ENCODE measurements at places on chromosomes 3 and 15. TPM values are rescaled to one million over a fixed set of nuclear protein-coding genes. Genes with fewer than 3 reads are reported as not detected.

- H3K27me3 ChIP-seq = no peaks in the 10 kb centered on the region
- no peak overlapping the region for H3K4me3 ChIP-seq
- H3K4me1 ChIP-seq = peaks cover 7% of the 10 kb centered on the region
- no peak overlapping the region for H3K27ac ChIP-seq
These were observed 15.1 kb downstream of the BOC start for GRCh38 chr3:113226491-113226890.

Gene NAALADL2
- 6.2 TPM for total RNA-seq

DNA sequence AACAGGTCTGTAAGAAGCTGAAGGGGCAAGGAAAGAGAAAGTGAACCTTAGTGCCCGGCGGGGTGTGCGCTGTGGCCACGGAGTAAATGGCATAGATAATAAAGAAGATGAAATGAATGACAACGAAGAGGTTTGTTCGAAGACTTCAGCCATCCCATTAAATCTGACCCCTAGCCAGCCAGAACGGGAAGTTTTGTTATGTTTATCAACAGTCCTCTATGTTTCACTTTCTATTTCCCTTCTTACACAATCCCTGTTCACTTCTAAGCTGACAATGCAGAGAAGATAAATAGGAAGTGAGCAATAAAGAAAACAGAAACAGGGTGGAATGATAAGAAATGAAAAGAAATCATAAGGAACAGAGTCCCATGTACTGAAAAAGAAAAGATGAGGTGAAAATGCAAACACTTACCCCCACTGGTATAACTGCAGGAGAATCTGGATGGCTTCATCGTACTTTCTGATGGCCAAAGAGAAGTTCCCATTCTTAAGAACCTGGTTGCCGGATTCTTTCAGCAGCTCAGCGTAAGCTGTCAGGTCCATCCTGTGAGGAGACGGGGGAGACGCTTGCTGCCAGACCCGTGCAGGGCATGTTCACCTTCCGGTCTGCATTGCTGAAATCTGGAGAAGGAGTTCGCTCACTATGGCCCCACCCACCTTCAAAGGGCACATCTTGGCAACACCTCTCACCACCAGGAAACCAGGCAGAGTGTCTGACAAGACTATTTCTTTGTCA, 36.8 kb downstream of the TRANK1 start:
- H3K4me1 ChIP-seq = no peaks in the 10 kb centered on the region
- no peaks in the 10 kb centered on the region for H3K27me3 ChIP-seq
- peak overlapping the region; percentile 58 for H3K27ac ChIP-seq
- peak; percentile 54 for DNase-seq

DNA sequence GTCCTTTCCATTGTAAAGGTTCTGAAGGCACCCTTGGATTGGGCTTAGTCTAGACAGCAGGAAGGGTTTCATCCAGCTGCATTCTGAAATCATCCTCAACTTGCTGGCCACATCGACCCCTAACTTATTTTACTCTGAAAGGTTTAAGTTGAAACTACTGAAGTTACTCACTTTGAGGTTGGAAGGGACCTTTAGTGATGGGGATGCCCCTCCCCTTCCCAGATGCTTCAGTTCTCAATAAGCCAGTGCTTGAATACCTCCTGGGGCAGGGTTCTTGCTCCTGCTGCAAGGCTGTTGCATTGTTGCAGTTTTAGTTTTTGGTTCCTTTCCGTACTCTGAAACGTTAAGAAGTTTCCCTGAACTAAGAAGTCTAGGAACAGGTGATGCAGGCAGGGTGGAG, 26.4 kb downstream of the FGD5 start:
- no peaks in the 10 kb centered on the region for H3K4me1 ChIP-seq
- H3K4me3 ChIP-seq = no peak overlapping the region
- no peak overlapping the region for H3K27ac ChIP-seq
- no peaks in the 10 kb centered on the region for H3K27me3 ChIP-seq
- DNase-seq = no peak

DNA sequence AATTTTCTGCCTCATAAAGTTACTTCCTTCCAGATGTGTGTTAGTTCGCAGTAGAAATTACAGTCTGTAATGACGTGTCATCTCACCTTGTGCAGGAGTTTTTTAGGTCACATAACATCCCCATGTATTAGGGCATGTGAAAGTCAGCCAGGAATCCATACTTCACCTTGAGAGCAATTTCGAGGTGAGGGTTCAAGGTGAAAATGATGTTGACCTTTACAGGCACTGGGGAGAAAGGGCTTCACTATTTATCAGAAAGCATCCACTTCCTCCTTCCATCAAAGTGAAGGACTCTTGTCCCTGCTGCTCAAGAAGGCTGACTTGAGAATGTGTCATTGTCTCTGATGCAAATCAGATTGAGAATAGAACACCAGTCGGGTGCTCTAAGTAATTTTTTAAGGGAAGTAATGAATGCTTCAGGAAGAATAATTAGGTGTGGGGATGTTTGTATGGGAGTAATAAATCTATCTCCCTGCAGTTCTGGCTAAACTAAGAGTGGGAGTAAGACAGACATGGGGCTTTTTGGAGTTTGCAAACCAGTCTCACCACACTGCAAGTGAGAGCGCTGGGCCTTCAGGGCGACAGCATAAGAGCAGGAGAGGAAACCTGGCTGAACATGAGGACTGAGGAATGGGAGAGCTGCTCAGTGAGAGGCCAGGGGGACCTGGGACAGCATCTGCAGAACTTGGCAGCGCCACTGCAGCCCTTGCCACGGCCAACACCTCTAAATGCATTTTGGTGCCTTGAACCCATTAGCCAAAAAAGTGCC, 85.9 kb upstream of the IL12A start:
- H3K27me3 ChIP-seq = no peaks in the 10 kb centered on the region
- no peaks in the 10 kb centered on the region for H3K36me3 ChIP-seq
- no peaks in the 10 kb centered on the region for H3K4me1 ChIP-seq

- H3K27ac ChIP-seq = no peak overlapping the region
These were observed 16.4 kb downstream of the MAPKAPK3 start for GRCh38 chr3:50633230-50633790.

DNA sequence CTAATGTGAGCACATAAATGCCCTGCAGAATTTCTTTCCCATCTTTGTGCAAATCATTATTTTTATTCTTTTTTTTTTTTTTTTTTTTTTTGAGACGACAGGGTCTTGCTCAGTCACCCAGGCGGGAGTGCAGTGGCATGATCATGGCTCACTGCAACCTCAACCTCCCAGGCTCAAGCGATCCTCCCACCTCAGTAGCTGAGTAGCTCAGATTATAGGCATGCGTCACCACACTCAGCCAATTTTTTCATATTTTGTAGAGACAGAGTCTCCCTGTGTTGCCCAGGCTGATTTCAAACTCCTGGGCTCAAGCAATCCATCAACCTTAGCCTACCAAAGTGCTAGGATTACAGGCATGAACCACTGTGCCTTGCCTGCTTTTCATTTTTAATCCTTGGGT, 22.9 kb downstream of the DAG1 start:
- peaks cover 4% of the 10 kb centered on the region for H3K36me3 ChIP-seq
- H3K27me3 ChIP-seq = no peaks in the 10 kb centered on the region
- no peak for DNase-seq
- H3K27ac ChIP-seq = no peak overlapping the region
- no peak overlapping the region for H3K4me3 ChIP-seq

DNA sequence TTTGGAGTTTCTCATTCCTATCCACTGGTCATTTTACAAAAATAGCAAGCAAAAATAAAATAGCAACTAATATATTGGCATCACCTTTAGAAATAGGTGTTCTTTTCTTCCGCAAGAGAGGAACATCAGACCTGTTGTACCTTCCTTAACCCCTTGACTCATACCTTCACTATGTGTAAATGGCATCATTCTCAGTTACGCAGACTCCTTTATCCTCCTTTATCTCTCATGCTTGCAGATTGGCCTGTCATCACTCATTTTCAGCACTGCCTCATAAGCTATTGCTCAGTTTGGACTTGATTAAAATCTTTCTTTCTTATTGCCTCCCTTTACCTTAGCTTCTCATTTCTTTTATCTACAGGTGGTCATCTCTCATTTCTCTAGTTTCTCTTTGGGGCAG, 21.4 kb downstream of the ARHGEF26 start:
- H3K36me3 ChIP-seq = no peaks in the 10 kb centered on the region
- peaks cover under 1% of the 10 kb centered on the region for H3K4me1 ChIP-seq
- no peak overlapping the region for H3K27ac ChIP-seq
- no peaks in the 10 kb centered on the region for H3K27me3 ChIP-seq

DNA sequence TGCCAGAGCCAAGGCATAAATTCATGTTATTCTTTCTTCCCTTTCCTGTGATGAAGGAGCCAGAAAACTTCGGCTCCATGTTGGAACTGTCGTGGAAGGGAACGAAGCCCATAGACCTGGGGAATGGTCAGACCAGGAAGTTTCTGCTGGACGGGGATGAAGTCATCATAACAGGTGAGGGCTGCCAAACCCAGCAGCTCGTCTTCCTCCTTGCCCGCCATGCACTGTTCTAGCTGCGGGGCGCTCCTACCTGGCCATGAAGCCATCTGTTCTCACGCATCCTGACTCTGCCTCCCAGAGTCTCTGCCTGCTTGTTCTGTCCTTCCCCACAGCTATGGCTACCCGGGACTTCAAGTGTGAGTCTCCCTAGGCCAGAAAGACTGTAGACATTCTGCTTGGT, 28.2 kb downstream of the FAH start:
- H3K4me1 ChIP-seq = no peaks in the 10 kb centered on the region
- H3K27me3 ChIP-seq = no peaks in the 10 kb centered on the region
- no peak overlapping the region for H3K4me3 ChIP-seq
- H3K27ac ChIP-seq = no peak overlapping the region
- DNase-seq = no peak

DNA sequence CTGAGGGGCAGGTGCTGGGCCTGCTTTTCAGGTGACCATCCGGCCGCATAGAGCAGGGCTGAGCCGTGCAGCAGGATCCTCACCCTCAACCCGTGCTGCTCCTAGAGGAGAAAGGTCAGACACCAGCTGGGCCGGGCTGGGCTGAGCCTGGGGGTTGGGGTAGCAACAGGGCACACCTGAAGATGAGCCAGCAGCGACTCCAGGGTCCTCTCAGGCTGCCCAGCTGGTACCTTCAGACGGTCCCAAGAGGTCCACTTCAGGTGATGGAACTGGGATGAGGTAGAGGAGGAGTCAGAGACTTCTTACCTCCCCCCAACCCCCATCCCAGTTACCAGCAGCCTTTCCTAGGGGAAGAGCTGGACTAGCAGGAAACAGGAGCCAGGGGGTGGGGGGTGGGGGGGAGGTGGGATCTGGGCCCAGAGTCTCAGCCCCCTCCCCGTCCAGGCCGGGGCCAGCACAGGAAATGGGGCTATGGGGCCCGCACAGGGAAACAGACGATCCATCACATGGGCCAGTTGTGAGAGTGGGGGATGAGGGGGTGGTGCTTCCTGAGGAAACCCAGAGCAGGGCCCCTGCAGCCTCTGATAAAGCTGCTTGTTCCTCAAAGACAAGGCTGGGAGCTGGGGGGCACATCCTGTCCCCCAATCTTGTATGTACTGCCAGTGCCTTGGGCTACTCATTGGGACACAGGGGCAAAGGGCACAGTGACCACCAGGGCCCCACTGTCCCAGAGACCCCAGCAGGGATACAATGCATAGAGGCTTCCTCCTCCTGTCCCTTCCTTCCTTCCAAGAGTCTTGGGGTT, 3.0 kb downstream of the INKA1 start:
- H3K27me3 ChIP-seq = no peaks in the 10 kb centered on the region
- peak overlapping the region; percentile 73 for H3K27ac ChIP-seq
- no peak for DNase-seq
- no peaks in the 10 kb centered on the region for H3K36me3 ChIP-seq
- H3K4me3 ChIP-seq = no peak overlapping the region

DNA sequence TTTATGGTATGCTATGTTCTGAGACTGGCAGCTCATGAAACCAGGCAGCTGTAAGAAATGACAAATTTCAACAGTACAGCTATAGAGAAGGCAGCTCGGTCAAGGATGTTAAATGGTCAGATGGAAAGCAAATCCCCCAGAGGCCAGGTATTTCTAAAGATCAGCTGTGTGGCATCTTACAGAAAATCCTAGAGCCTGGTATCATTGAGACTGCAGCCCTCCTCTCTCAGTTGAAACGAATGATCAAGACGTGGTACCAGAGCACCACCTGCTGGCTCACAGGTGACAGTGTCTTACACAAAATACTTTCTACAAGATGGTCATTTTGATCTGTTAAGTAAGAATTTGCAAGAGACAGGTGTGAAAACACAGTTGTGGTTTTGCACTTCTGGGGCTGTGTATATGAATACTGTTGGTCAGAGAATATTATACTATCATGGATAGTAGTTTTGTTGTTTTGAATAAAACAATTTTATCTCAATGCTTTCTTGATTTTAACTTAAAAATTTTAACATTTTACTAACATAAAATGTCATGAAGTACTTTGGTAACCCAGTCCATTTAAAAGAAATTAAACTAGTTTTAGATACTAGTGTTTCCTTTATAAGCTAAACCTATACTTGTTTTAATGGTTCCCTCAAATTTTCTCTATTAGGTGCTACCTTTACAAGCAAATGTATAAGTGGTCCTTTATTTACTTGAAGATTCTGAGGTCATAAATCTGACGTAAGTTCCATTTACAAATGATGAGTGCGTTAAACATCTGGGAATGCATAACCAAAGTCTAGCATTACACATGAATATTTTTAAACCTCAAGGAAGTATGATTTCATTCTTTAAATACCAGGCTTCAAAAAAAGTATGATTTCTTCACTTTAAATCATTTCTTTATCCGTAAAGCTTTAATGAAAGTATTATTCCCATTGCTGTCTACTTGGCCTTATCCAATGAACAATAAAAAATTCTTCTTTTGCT, 121.8 kb downstream of the PDZRN3 start:
- peaks cover 12% of the 10 kb centered on the region for H3K4me1 ChIP-seq
- no peaks in the 10 kb centered on the region for H3K27me3 ChIP-seq
- no peak overlapping the region for H3K27ac ChIP-seq
- H3K4me3 ChIP-seq = no peak overlapping the region
- no peaks in the 10 kb centered on the region for H3K36me3 ChIP-seq

Gene INKA1
- total RNA-seq = not detected

DNA sequence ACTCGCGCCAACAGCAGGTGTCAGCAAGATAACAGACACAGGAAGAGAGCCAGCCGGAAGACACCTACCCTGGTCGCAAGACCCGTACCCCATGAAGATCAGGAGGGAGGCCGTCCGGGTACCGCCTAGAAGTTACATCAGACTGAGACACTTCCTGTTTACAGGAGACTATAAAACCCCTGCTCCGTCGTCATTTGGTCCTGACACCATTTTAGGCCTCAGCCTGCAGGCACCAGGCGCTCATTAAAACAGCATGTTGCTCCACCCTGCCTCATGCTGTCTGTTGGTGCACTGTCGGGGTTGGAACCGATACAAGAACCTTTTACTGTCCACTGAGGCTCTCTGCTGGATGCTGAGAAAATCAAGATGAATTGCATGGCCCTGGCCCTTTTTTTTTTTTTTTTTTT, 15.6 kb upstream of the PRTG start:
- no peaks in the 10 kb centered on the region for H3K27me3 ChIP-seq
- H3K36me3 ChIP-seq = no peaks in the 10 kb centered on the region

Gene SLC12A1
- total RNA-seq = not detected

DNA sequence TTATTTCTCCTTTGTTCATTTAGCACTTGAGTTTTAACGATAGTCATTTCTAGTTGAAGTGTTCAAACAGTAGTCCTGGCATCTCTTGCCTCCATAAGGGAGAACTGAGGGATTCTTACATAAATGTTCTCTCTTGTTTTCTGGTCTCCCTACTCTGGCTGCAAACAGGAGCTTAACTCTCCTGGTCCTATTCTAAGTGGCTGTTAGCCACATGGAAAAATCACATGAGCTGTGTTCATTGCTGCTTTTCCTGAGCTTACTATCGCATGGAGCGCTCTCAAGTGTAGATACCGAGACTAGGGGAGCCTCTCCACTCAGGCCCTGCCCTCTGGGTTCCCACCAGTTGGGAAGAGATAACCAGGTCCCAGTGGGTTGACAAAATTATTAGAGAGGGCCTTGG, 403.1 kb upstream of the TPM1 start:
- no peak overlapping the region for H3K4me3 ChIP-seq
- DNase-seq = no peak
- no peaks in the 10 kb centered on the region for H3K36me3 ChIP-seq

Gene NEDD4
- total RNA-seq = 8.0 TPM

Gene GP5
- total RNA-seq = not detected

Gene RASGRP1
- 15.5 TPM for total RNA-seq

Measured in body of pancreas (tissue), 4 donors.